ENCODE measurements at places on chromosomes 16 and 17.

DNA sequence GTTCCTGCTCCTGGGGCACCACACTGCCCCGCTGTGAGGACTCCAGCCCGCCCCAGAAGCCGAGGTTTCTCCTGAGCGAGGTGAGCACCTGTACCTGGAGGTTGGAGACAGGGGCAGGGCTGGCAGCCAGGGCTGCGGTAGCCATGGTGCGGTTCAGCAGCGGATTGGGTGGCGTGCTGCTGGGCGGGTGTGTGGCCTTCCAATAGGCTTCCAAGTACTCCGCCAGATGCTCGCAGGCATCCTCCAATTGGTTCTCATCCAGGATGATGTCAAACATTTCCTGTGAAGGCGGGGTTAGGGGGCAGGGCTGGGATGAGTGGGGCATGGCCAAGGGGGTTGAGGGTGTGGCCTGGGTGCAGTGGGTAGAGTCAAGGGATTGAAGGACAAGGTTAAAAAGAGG lies 11.3 kb upstream of the ARL5C start:
- no peak for DNase-seq

DNA sequence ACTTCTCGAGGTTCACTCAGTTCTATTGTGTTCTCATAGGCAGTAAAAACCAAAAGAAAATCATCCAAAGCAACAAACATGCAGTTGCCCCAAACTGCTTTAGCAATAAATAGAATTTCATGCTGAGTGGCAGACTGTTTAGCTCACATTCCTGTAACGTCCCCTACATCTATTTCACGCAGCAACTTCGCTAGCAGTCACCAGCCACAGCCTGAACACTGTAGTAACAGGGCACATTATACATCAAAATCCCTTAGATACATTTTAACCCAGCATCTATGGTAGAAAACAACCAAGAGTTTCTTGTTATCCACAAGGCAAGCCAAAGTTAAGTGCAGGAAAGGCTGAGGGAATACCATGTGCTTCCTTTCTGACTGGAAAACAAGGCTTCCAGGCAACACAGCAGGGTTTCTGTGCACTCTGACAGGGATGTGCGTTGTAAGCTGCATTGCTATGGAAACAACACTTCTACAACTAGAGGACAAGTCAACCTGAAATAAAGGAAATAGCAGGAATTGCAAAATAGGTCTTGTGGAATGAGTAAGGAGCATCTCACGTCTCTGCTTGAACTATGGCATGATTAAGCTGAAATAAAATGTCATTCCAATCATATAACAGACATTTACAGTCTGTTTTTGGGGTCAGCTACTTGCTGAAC lies 55.4 kb downstream of the CFDP1 start:
- DNase-seq: no peak

DNA sequence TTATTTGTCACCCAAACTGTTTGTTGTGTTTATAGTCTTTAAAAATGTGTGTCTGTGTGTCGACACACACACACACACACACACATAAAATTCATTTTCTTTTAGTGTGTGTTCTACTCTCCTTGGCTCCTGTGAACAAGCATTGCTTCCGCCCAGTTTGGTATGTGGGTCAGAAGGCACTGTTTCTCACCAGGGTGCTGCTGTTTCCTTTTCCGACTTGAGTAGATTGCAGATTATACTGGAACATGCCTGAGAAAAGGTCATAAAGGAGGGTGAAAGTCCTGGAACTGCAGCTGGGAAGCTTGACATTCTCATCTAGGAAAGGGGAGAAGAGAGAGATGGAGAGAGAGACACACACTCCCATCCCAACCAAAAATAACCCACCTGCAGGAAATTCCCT lies 330.3 kb downstream of the BCAS3 start:
- DNase-seq: no peak

GRCh38 chr17:37305406-37305905 lies 70.3 kb upstream of the C17orf78 start:
- no peak for DNase-seq

DNA sequence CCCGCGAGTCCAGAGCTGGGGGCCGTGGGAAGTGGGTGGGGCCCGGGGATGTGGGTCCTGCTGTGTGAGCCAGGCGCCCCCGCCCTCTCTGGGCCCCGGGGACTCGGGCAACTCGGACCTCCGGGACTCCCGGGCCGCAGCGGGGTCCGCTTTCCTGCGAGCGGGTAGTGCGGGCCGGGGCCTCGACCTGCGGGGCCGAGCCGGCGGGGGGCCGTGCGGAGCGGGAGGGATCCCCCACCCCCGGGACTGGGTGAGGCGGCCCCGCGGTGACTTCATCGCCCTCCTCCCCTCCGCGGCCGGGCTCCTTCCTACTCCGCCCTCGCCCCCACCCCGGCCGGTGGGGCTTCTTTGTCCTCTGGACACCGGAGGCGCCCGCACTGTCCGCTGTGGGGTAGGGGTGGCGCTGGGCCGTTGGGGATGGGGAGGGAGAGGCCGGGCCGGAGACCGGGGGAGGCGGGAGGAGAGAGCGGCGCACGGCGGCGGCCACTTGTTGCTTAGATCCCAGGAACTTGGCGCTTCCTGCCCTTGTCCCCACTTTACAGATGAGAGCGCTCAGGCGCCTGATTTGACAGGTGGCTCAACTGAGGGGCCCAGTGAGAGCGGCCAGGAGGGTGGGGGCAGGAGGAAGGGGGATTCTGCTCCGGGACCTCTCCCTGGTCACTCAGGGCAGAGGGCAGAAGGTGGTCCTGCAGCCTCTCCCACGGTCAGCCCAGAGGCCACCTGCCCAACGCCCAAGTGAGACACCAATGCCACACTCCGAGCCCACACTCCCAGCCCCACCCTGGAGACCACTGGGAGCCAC lies 874 bp downstream of the CMTM3 start:
- DNase-seq: no peak

GRCh38 chr16:52256310-52257078 lies 290.4 kb downstream of the TOX3 start:
- no peak for DNase-seq

DNA sequence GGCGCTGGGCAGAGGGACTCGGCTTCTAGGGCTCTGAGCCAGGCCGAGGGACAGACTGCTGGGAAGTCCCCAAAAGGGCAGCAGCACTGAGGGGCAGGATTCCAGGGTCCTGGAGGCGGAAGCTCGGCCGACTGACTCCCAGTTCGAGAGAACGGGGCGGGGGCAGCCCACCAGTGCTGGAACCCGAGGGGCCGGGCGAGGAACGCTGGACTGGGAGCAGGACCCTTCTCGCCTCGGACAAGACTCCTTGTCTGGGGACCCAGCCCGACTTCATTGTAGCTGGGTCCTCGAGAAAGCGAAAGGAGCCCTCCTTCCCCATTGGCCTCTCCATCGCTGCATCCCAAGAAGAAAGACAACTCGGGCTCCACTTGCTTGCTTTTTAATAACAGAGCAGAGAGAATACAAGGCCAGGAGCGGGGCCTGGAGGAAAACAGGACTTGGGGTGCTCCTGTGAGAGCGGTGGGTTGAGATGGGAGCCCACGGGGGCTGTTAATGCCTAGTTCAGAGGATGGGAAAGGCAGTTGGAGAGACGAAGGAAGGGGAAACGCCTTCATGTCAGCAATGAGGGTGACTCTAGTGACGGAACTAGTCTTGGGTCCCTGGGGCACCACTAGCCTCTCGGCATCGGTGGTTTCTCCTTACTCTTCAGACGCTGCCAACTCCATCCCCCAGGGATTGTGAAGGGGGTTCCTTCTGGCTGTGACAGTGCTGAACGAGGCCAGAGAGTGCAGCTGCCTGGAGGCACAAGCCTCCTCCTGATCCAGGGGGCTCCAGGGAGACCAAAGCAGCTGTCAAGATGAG lies 492 bp upstream of the CAMTA2 start:
- DNase-seq: no peak

- no peak for DNase-seq
Measured at GRCh38 chr17:45409659-45410076, 23.0 kb downstream of the ARHGAP27 start.

DNA sequence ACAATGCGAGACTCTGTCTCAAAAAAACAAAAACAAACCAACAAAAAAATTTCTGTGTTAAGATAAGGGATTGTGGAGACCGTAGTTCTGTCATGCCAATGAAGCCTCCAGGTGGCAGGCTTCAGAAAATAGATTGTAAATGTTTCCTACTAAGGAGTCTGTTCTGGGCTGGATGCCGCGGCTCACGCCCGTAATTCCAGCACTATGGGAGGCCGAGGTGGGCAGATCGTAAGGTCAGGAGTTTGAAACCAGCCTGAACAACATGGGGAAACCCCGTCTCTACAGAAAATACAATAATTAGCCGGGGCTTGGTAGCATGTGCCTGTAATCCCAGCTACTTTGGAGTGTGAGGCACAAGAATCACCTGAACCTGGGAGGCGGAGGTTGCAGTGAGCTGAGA lies 4.4 kb upstream of the SNX29 start:
- no peak for DNase-seq

- DNase-seq: no peak
Measured at GRCh38 chr16:65843941-65844340, 522.5 kb upstream of the CDH5 start.

DNA sequence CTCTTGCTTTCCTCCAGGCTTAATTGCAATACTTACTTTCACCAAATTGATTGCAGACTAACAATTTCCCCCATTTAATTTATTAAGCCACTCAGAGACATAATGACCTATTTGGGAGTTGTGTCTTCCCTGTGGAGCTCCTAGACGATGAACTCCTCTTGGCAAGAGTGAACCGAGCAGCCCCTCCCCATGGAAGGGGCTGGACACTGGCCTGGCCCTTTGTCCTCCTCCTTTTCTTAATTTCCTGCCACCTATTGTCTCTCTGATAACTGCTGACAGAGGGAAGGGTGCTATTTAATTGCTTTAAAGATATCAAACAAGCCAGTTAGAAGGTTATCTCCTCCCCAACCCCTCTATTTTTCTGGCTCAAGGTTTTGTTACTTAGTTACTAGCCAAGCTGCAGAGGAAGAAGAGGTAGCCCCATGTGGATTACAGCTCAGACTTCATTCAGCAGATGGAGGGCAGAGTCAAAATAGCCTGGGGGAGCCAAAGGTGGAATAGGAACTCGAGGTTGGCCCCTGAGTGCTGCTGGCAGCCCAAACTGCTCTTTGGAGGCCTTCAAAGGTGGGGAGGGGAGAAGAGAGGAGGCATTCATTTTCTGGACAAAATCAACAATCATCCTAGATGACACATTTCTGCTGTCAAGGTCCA lies 3.7 kb upstream of the SSTR2 start:
- no peak for DNase-seq

- DNase-seq: no peak
Measured at GRCh38 chr16:60438894-60439293, 1597.3 kb downstream of the CDH8 start.

DNA sequence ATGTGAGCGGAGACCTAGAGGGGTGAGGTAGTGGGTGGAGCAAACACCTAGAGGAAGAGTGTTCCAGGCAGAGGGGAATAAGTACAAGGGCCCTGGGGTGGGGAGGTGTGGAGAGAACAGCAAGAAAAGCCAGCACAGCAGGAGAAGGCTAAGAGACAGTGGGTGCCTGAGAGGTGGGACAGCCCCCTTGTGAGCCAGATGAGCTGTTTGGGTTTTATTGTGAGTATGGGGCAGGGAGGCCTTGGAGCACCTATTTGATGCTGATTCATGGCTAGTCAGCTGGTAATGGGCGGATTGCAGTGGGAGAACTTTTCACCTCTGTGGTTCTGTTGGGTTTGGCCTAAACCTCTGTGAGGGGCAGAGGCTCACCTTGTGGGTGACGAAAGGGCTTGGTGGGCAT lies 68.4 kb downstream of the ABCC1 start:
- no peak for DNase-seq

DNA sequence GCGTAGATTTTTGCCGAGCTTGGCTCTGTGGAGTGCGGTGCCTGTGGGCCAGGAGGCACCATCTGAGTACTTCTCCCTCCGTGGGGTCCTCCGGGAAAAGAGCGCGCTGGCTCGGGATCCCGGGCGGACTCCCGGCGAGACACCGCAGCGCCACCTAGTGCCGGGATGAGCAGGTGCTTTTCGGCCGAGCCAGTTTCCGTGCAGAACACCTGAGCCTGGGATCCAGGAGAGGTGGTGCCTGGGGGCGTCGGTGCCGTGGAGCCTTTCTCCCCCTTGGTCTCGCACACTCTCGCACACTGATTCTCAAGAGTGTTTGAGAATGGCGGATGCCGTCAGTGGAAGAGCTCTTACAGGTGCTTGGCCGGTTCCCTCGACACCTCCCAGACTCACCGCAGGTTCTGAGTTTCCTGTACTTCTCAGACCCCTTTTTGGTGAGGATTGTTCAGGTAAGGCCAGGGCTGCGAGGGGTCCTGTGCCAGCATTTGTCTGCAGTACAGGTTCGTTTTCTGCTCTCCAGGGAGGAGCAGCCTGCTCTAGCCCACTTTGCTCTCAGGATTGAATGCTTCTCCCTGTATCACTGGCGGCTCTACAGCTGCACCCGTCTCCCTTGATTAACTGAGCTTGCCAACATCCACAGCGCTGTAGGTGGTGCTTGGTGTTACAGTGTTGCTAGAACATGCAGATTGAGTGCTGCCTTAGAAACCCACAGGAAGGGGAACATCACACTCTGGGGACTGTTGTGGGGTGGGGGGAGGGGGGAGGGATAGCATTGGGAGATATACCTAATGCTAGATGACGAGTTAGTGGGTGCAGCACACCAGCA lies 23.3 kb downstream of the TBCD start:
- peak; percentile 45 for DNase-seq

DNA sequence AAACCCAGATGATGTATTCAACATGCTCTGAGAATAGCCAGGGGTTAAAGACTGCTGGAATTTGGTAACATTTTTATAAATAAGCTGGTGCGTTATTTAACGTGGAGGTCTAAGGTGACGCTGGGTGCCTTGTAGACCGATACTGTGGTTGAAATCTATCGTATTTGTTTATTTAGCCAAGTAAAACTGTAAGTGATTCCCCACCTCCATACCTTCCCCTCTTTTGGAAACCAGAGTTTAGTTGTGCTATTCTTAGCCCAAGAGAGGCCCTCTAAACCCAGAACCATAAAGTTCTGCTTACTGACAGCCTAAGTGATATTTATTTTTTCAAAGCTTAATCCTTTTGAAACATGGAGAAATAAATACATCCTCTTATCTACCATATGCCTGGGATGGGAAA lies 744.5 kb downstream of the WWOX start:
- no peak for DNase-seq

DNA sequence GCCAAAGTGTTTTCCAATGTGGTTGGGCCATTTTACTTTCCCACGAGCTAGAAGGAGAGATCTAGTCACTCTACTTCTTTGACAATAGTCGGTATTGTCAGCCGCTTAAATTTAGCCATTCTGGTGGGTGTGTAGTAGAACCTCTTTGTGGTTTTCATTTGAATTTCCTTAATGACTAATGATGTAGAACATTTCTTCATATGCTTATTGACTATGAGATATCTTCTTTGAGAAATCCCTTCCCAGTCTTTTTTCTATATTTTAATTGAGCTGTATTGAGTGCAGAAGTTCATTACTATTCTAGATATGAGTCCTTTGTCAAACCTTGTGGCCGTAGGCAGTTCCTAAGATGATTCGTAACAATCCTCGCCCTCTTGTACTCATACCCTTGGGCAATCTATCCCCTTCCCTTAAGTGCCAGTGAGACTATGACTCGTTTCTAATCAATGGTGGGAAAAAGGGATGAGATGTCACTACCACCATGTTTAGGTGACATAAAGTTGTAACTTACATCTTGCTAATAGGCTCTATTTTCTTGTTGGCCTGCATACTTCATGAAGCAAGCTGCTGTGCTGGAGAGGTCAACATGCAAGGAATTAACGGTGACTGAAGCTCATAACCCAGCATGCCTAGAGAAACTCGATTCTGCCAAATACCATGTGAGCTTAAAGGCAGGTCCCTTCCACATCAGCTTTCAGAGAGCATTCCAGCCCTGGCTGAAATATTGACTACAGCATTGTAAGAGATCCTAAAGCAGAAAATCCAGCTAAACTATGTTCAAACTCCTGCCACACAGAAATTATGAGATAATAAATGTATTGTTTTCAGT lies 817.9 kb upstream of the SOX9 start:
- DNase-seq: no peak

GRCh38 chr16:5323284-5324141 lies 225.9 kb upstream of the EEF2KMT start:
- no peak for DNase-seq

GRCh38 chr16:66416939-66417700 lies 10.0 kb upstream of the BEAN1 start:
- DNase-seq: no peak

Data from occipital lobe (tissue), 3 donors.